ENCODE measurements at places on chromosomes 7 and 10.
A peak's percentile ranks its signal among the peaks of the same experiment; 100 is the strongest.

GRCh38 chr10:132870426-132870825 is 71.9 kb downstream of the CFAP46 start:
- peak; percentile 17 for DNase-seq

- no peak for DNase-seq
These were observed 124.2 kb downstream of the FAM53B start for GRCh38 chr10:124619802-124620490.

GRCh38 chr10:133338080-133339071 is 1.7 kb upstream of the CALY start:
- DNase-seq = no peak

DNA sequence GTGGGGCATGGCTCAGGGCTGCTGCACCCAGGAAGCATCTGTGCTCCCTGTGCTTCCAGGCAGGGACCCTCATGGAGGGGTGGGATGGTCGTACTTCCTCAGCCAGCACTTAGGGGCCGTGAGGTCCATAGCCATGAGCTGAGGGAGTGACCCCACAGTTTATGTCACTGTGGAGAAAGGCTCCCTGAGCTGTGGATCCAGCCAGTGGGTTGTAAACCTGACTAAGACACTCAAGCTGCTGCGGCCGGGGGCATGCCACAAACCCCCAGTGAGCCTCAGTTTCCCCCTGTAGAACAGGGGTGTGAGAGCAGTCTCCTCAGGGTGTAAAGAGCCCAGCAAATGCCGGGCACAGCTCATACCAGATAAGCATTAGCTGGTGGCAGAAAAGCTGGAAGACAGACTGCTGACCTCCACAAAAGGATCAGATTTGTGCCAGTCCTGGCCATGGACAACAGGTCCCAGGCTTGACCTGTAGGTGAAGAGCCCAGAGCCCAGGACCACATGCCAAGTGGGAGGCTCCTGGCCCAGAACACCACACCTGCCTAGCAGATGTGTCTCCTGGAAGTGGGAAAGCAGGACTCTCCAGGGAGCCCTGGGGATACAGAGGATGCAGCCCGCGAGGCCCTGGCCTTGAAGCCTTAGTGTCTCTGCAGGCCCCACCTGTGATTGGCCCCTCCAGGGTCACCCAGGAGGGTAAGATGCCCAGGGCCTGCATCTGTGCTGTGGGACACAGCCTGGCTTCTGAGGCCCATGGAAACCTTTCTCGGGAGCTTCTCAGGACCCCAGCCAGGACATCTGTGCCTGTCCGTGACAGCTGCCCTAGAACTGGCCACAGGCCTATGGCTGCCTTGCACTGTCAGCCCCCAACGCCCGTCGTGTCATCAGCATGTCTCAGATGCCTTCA is 78.1 kb upstream of the RET start:
- peak; percentile 46 for DNase-seq

Measured in activated CD8-positive, alpha-beta memory T cell treated with anti-CD3 and anti-CD28 coated beads, Interleukin-2, amount 50 U/mL, for 48 hours (primary cell).